ENCODE measurements at places on chromosomes 3 and 15. TPM values are rescaled to one million over a fixed set of nuclear protein-coding genes. Genes with fewer than 3 reads are reported as not detected.

DNA sequence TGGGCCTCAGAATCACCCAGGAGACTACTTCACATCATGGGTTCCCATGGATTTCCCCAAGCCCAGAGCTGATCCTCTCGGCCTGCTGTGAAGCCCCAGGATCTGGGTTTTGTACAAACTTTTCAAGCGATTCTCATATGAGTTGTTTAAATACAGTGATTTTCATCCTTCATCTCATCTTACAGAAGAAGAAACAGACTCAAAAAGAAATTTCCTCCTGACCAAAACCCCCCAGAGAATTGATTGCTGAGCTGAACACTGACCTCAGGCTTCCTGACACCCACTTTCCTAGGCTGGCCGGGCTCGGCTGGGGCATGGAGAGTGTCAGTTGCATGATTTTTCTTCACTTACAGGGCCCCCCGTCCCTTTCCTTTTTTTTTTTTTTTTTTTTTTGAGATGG, 60.3 kb downstream of the BDH1 start:
- H3K36me3 ChIP-seq = no peaks in the 10 kb centered on the region
- DNase-seq = no peak
- no peak overlapping the region for H3K4me3 ChIP-seq
- no peaks in the 10 kb centered on the region for H3K27me3 ChIP-seq
- no peak overlapping the region for H3K27ac ChIP-seq

DNA sequence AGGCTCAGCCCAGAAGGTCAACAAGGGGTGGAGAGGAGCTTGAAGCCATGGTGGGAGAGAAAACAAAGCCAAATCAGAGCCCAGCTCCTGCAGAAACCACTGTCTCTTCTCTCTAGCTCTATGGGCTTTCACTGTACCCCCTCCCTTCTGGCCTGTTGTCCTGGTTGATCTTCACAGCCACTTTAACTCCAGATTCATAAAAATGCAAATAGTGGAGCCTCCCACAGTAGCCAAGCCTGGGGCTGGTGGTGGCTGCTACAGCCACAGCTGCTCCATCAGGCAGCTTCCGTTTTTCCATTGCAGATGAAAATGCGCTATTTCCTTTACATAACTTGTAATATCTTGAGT, 20.7 kb upstream of the CAV3 start:
- H3K4me1 ChIP-seq = no peaks in the 10 kb centered on the region
- H3K27ac ChIP-seq = no peak overlapping the region
- no peaks in the 10 kb centered on the region for H3K36me3 ChIP-seq
- DNase-seq = no peak

DNA sequence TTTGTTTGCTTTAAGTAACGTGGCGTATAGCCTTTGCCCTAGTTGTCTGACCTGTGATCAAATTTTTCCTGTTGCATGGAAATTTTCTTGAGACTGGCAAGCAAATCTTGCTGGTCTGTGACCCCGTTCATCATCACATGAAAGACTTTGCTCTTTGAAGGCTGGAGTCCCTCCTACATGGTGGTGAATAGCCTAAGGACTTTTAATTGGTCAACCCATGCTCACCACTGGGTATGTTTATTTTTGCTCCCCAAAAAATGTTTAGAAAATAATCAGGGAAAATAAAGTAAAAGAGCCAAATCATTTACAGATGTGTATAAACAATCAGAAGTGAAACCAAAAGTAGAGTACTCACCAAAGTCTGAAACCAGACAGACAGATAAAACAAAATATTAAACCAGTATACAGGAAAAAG, 1075.3 kb upstream of the ALCAM start:
- H3K27me3 ChIP-seq = no peaks in the 10 kb centered on the region
- DNase-seq = no peak
- H3K4me1 ChIP-seq = no peaks in the 10 kb centered on the region
- no peak overlapping the region for H3K27ac ChIP-seq

- no peak within 1 kb of the TSS for H3K27ac ChIP-seq
- no peak for DNase-seq
- H3K27me3 ChIP-seq = peaks cover 100% of the 10 kb centered on the region
- H3K4me3 ChIP-seq = no peak within 1 kb of the TSS
Observed at GRCh38 chr3:147409143-147410115, at the start of gene ZIC1. ZIC1 (plus strand) TSS chr3:147409365; CDS start chr3:147410113, 748 bp downstream.

GRCh38 chr3:58293516-58293915, 12.5 kb upstream of the RPP14 start:
- no peak for DNase-seq
- H3K4me1 ChIP-seq = no peaks in the 10 kb centered on the region
- H3K27me3 ChIP-seq = no peaks in the 10 kb centered on the region
- H3K36me3 ChIP-seq = peaks cover 11% of the 10 kb centered on the region
- H3K27ac ChIP-seq = no peak overlapping the region

DNA sequence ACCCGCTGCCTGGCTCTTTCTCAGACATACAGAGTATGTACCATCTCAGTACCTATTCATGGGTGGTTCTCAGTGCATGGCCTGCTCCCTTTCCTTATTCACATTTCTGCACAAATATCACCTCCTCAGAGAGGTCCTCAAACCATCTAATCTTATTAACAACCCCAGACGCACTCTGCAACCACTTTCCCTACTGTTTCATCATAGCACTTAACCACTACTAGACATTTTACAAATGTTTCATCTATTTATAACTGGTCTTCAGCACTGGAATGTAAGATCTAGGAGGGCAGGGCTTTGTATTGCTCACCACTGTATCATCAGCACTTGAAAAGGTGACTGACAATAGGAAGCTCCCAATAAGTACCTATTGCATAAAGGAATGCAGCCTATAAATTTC, 45.1 kb downstream of the TNIK start:
- no peak for DNase-seq
- no peak overlapping the region for H3K4me3 ChIP-seq
- H3K27me3 ChIP-seq = no peaks in the 10 kb centered on the region
- no peak overlapping the region for H3K27ac ChIP-seq
- H3K36me3 ChIP-seq = no peaks in the 10 kb centered on the region

DNA sequence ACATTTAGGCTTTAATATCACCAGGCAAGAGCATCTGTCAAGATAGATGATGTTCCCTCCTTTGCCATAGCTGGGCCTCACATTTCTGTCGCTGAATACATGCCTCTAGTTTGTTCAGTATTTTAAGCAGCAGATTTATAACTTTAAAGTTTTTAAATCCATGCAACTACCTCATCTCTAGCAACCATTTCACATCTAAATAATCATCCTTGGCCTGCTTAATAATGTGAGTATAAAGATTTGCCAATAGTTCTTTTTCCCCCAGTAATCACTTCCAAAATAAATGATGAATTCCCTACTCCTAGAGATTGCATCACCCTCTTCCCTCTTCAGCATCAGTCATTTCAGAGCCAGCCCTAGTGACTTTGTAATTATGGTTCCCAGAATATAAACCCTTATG, 36.2 kb upstream of the FILIP1L start:
- no peak overlapping the region for H3K27ac ChIP-seq
- DNase-seq = no peak
- H3K4me1 ChIP-seq = no peaks in the 10 kb centered on the region

- no peaks in the 10 kb centered on the region for H3K4me1 ChIP-seq
- H3K36me3 ChIP-seq = no peaks in the 10 kb centered on the region
- H3K27ac ChIP-seq = no peak overlapping the region
- DNase-seq = no peak
Observed at GRCh38 chr15:33955945-33956344, 12.4 kb upstream of the CHRM5 start.

DNA sequence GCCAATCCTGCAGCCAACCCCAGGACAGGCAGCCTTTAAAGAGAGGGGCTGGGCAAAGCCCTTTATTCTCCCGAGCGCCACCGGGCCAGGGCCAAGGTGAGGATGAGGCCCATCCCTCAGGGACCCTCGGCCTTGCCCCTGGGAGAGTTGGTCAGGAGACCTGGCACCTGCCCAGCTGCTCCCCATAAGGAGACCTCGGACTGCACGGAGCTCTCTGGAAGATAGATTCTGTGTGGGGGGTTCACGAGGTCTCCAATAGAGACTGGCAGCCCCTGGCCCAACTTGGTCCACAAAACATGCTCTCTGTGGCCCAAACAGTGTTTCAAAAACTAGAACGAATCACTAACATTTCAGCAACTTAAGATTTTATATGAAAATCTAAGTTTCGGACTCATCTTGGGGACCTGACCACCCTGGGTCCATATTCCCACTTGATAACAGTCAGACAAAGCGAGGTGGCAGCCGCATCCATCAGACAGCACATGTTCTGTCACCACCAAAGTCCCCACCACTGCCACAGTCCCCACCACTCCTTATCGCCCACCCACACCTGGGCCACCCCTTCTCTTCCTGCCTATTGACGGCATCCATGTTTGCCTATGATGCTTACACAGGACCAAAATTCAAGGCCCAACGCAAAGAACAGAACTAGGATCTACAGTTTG, 114.4 kb upstream of the RPL32 start:
- peaks cover 23% of the 10 kb centered on the region for H3K4me1 ChIP-seq
- DNase-seq = no peak
- H3K27ac ChIP-seq = peak overlapping the region; percentile 2
- H3K4me3 ChIP-seq = no peak overlapping the region
- peaks cover 8% of the 10 kb centered on the region for H3K36me3 ChIP-seq
- no peaks in the 10 kb centered on the region for H3K27me3 ChIP-seq

DNA sequence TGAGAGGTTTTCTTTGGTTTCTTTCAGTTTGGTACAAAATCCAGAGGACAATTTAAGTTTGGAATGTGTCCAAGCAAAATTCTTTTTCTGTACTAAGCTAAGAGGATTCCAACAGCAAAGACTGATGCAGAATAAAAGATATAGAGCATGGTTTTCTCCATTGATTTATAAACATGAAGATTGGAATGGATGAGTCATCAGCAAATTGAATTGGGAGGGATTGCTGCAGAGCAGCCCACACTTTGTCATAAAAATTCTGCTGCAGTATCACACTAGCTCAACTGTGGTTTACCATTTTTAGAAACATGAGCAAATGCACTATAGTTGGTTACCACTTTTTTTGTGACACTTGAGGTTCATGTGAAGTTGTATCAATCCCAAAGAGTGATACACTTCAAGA, 16.1 kb upstream of the LARP6 start:
- H3K36me3 ChIP-seq = no peaks in the 10 kb centered on the region
- H3K4me1 ChIP-seq = no peaks in the 10 kb centered on the region
- H3K27me3 ChIP-seq = no peaks in the 10 kb centered on the region
- H3K27ac ChIP-seq = no peak overlapping the region
- DNase-seq = no peak

DNA sequence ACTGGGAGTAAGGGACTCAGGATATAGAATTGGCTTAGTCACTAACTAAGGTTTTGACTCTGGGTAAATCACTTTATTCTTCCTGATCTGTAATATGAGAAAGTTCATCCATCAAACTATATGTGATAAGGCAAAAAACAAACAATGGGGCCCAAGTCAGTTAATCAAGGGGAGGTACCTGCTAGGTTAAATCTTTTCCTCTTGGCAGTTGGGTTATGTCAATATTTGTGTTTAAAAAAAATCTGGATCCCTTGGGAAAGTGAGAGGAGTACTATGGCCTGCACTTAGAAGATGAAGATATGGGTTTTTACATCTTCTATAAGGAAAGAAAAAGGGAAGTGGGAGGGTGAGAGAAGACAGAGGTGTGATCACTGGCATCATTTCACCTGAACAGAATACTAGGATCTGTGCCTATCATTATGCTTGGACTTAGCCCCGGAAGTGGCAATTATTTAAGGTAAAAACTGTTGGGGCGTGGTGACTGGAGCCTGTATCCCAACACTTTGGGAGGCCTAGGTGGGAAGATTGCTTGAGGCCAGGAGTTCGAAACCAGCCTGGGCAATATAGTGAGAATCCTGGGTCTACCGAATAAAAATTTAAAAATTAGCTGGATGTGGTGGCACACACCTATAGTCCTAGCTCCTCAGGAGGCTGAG, 2.8 kb upstream of the SLC28A2 start:
- DNase-seq = peak; percentile 24
- no peaks in the 10 kb centered on the region for H3K36me3 ChIP-seq

GRCh38 chr3:69866988-69867720, 127.9 kb downstream of the MITF start:
- H3K4me1 ChIP-seq = peaks cover 4% of the 10 kb centered on the region
- H3K4me3 ChIP-seq = no peak overlapping the region
- no peaks in the 10 kb centered on the region for H3K36me3 ChIP-seq
- no peak overlapping the region for H3K27ac ChIP-seq
- DNase-seq = no peak
- no peaks in the 10 kb centered on the region for H3K27me3 ChIP-seq

- H3K4me3 ChIP-seq = no peak overlapping the region
Observed at GRCh38 chr15:75732809-75733451, 20.3 kb upstream of the CSPG4 start.

- H3K36me3 ChIP-seq = no peaks in the 10 kb centered on the region
- H3K27me3 ChIP-seq = no peaks in the 10 kb centered on the region
- H3K4me3 ChIP-seq = no peak overlapping the region
- peaks cover 3% of the 10 kb centered on the region for H3K4me1 ChIP-seq
Observed at GRCh38 chr3:134823679-134824078, 28.6 kb downstream of the EPHB1 start.

DNA sequence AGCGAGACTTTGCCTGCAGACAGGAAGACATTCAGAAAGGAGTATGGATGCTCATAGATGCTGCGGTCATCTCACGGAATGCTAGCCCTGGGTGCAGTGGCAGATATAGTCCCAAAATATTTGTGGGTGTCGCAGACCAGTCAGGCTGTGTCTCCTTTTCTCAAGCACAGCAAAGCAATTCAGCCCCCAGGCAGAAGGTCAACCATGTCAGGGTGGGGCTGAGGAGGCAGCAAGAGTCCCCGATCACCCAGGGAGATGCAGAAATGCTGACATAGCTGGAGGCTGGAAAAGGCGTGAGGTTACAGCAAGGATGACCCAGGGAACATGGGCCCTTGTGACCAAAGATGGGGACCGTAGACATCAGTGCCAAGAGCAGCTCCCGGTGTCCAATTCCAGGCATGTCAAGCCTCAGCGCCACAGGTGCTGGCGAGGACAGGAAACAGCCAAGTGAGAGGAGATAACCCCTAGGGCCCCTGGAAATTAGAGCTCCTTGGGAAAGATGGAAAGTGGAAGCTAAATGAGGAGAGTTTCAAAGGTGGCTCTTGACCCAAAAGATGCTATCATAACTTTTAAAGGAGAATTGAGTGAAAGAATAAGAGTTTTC, 81.2 kb upstream of the ABHD17C start:
- no peak for DNase-seq
- H3K27ac ChIP-seq = no peak overlapping the region
- H3K4me1 ChIP-seq = no peaks in the 10 kb centered on the region
- no peaks in the 10 kb centered on the region for H3K27me3 ChIP-seq
- H3K36me3 ChIP-seq = no peaks in the 10 kb centered on the region
- H3K4me3 ChIP-seq = no peak overlapping the region

DNA sequence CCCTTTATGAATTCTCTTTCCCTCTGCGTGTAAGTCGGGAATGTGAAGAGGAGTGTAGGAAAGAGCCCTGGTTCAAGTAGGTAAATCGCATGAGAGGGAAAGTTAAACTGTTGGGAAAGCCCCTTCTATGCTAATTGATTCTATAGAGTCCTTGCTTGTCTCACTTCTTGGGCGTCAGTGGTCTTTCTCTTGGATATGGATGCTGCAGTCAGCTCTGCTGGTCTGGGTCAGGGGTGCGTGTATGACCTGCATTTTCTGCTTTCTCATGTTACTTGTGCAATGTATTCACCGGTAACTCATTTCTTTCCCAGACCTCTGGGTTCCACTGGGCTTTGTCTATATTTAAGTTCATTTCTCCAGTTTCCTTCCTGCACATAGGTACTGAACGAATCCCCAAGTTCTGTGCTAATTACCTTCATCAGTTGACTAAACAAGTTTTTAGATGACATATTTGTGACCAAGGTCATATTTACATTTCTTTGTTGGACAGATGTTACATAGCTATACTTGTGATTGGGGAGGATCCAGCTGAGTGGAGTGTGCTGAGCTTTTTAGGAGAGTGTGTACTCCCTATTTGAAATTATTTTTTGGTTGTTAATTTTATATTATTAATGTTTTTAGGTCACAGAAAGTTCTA, 1.4 kb downstream of the SETD5 start:
- peak overlapping the region; percentile 95 for H3K4me3 ChIP-seq
- peaks cover 43% of the 10 kb centered on the region for H3K4me1 ChIP-seq
- peak; percentile 23 for DNase-seq
- peaks cover 8% of the 10 kb centered on the region for H3K36me3 ChIP-seq
- no peaks in the 10 kb centered on the region for H3K27me3 ChIP-seq

SERINC4 gene
- 0.42 TPM for polyA plus RNA-seq

KCNH8 gene
- 2.2 TPM for polyA plus RNA-seq

GP9 gene
- 0.18 TPM for polyA plus RNA-seq

All from large intestine (tissue), 12 donors.